ENCODE measurements at places on chromosomes 7 and 10.

DNA sequence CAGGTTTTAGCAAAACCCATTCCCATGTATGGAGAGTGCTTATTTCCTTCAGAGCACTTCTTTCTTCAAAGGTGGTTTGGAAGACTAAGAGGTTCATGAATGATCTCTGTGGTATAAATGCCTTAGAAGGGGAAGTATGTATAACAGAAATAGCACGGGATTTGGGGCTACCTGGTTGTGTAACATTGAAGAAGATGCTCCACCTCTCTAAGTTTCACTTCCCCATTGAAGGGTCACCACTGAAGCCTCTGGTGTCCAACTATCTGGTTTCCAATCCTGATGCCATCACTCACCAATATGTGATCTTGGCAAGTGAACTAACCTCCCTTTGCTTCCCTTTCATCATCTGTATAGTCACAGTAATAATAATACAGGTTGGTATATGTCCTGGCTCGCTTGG lies 37.2 kb downstream of the CYCS start:
- no peak for DNase-seq

GRCh38 chr7:2681929-2682799 lies 5.8 kb upstream of the AMZ1 start:
- no peak for DNase-seq

DNA sequence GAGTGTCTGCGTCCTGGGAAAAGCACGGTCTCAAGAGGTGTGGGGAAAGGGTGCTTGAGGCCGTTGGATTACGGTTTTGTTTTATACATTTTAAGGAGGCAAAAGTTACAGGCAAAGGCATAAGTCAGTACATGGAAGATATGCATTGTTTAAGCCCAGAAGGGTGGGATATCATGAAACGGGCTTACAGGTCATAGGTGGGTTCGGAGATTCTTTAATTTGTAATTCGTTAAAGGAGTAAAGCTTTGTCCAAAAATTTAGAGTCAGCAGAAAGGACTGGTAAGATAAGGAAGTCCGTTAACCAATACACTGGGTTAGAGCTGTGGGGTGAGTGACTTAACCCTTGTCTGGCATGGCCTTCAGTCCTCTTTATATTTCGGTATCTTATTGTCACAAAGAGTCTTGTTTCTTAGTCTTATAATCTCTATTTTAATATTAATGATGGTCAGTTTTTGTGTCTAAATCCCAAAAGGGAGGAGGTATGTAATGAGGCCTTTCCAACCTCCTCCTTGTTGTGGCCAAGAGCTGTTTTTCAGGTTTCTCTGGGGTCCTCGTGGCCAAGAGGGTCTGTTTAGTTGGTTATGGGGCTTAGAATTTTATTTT lies 12.7 kb downstream of the TSPAN14 start:
- DNase-seq = no peak

- no peak for DNase-seq
Observed at GRCh38 chr7:121156825-121157224, 168.3 kb downstream of the CPED1 start.

DNA sequence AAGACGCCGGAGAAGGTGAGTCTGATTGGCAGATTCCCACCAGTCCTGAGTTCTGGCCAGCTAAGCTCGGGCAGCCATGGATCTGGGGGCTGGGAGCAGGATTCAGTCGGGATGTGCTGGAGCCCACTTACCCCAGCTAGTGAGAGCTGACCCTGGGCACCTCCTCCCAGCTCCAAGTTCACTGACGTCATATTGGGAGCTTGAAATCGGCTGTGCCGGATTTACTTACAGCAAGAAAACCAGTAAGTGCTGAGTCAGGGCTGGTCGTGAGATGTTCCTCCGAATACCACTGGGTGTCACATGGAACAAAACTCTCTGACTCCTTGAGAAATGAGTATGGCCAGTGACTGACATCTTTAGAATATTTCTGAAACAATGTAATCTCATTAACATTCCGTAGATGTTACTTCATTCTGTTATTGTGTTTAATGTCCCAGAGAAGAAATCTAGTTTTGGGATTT lies 621.2 kb downstream of the SDK1 start:
- no peak for DNase-seq

DNA sequence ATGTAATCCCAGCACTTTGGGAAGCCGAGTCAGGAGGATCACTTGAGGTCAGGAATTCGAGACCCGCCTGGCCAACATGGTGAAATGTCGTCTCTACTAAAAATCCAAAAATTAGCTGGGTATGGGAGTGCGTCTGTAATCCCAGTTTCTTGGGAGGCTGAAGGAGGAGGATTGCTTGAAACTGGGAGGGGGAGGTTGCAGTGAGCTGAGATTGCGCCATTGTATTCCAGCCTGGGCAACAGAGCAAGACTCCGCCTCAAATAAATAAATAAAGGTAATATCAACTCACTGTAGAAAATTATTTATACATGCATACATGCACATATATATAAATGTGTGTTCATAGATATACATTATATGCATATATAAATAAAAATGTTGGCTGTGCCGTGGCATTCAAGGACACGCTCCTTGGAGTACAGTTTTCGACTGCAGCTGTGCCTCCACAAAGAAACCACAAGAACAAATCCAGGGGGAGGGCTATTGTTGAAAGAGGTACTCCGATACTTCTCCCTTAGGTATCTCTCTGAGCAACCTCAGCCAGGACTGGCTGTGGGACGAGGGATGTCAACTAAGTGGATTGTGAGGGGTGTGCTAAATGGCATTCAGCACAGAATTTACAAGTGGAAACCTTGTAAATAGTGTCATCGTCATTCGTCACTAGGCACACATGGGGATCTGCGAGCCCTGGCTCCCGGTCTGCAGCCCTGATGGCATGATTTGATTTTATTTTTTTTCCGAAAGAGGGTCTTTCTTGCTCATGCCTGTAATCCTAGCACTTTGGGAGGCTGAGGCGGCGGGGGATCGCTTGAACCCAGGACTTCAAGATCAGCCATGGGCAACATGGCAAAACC lies 49.3 kb downstream of the HIP1 start:
- DNase-seq = no peak

- no peak for DNase-seq
Observed at GRCh38 chr7:153852261-153852660, 199.9 kb upstream of the DPP6 start.

DNA sequence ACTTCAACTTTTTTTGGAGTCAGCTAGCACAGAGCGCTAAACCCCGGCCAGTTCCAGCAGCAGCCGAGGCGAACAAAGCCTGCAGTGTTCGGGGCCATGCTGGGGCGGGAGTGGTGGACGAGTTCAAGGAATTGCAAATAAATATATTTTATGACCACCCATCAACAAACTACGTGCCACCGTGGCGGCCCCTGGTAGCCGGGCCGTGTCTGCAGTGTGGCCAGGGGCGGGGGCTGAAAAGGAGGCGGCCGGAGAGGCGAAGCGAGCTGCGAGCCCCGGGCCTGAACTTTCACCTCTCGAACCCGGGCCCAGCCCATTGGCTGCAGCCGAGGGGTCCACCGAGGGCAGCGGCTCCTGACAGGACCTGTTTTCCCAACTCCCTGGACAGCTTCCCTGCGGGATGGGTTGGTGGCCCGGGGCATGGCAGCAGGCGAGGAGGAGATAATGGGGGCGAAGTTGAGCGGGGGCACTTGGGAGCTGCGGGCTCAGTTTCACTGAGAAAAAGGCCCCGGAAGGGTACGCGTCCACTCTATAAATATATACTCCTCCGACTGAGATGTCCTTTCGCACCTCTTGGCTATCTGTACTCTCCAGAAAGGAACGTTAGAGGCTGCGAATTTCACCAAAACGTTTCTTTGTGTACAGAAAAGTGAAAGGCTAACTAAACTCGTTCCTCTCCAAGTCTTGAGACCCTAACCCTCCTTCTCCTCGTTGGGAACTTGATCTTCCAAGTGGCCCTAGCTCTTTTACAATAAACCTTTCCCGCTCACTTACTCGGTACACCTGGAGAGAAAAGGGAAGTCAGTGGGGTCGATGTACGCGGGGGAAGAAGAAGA lies 164.6 kb upstream of the PPP1R3A start:
- DNase-seq = no peak

DNA sequence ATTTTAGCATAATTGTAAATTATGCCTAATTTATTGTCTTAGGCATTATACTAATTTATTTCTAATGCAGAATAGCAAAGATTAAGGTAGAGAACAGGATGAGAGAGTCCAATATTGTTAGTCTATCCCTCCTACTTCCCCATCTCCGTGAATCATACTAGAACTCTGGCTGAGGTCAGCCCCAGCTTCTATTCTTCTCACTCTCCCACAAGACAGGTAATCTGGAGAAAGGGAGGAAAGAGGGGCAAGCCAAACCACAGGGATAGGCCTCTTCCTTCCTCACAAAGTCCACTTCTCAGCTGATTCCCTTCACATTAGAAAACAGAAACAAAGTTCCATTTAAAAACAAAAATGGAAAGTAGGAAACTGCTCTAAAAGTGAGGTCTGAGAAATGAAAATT lies 117.5 kb upstream of the LAMB4 start:
- no peak for DNase-seq

- DNase-seq = no peak
Observed at GRCh38 chr7:51020944-51021343, 238.2 kb upstream of the GRB10 start.

GRCh38 chr7:80414331-80414730 lies 97.5 kb downstream of the GNAT3 start:
- no peak for DNase-seq

GRCh38 chr10:103856797-103857170 lies 1.4 kb upstream of the SH3PXD2A start:
- no peak for DNase-seq

DNA sequence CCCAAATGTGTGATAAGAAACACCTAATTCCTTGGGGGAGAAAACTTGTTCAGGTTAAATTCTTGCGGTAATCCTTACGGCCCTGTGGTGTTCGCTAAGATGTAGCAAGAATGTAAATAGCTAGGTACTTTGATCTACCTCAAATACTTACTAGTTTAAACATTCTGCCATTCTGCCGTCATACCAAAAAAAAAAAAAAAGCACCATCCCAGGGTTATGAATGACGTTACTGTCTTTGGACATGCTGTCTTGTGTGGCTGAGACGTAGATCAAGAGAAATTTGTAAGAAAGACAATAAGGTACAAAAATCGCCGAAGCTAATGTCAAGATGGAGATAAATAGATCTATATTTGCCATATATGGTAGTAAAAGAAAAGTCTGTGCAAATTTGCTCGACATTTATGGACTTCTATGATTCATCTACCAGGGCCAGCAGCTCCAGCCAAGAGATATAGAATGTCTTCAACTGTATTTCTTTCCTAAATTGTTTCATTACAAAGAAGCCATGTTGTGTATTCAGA lies 195.6 kb downstream of the CUX1 start:
- DNase-seq = no peak

DNA sequence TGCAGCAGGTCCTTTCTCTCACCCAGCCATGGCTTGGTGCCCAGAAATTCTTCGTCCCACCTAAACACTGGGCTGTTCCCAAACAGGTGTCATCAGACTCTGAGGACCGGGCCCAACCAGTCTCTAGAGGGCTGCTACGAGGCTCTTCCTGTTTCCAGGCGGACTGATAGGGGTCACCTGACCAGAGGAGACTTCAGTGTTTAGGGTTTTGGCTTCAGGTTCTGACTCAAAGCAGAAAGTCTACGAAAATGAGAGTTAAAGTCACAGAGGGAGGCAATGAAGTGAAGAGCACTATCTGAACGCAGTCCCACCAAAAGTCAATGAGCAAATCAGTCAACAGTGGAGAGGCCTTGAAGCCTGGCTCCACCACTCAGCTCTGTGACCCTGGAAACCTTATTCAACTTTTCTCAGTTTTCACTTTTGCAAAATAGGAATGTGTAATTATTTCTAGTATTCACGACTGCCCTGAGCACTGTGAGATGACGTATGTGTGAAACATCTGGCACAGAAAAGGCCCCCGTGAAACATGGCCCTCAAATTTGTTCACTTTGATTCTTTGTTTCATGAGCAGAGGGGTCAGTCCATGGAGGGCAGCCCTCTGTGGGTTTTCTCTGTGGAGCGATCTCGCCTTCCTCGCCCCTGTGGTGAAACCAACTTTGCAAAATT lies 189.9 kb upstream of the PDE1C start:
- DNase-seq = no peak

DNA sequence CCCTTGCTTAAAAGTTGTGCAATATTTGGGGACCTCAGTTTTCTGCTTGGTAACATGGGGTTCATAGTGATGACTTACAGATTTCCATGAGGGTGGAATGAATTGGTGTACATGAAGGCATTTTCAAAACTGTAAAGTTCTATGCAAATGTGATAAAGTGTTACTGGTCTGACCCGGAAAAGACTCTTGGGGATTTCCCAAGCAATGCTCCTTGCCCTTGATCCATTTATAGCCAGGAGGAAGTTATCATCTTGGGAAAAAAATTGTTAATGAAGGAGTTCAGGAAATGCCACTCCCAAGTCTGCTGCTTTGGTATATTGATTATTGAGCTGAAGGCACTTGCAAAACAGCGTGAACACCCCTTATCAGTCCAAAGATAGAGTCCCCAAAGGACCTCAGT lies 96.3 kb upstream of the ZPBP start:
- no peak for DNase-seq

DNA sequence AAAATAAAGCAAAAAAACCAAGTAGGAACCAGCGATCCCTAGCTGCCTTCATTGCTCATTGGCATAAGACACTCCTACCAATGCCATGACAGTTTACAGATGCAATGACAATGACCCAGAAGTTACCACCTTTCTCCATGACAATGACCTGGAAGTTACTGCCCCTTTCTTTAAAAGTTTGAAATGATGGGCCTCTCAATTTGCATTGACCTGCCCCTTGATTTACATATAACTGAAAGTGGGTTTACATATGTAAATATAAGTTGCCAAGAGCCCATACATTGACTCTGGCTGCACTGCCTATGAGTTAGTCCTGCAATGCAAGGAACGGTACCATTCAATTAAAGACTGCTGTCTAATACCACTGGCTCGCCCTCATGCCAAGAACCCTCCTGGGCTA lies 240.7 kb upstream of the LRRN3 start:
- DNase-seq = no peak

- no peak for DNase-seq
Observed at GRCh38 chr7:28104041-28104541, 76.5 kb downstream of the JAZF1 start.

DNA sequence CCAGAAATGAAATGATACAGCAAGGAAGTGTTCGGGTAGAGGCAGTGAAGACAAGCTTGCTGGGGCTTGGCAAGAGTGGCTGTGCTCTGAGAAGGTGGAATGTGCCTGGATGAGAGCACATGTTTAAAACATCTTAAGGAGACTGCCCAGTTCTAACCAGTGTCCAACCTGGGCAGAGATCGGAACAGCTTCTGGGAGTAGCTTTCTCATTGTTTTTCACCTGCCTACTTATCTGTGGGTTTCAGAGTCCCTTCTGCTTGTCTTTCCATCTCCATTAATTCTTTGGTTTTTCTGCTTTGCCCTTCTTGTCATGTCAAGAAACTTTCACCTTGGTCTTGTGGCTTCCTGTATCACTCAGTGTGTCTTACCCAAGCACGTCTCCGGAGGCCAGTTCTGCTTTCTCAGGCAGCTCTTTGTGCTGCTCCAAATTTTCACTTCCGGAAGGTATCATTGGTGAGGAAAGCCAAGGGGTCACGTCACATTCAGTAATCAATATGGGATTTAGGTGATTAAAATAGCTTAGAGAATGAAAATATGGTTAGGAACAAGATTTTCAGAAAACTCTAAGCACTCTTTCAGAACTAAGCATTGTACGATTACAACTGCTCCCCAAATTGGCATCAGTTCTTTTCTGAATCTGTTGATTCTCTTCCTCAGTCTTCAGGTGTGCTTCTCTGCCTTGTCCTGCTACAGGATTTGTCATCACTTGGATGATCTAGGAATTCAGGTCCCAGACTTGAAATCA lies 5.5 kb upstream of the LAMB4 start:
- DNase-seq = peak; percentile 13

- DNase-seq = no peak
Observed at GRCh38 chr7:66296001-66296521, 90.9 kb downstream of the TPST1 start.

- no peak for DNase-seq
Observed at GRCh38 chr10:43013065-43013464, 63.8 kb upstream of the RET start.

Measured in CD4-positive, alpha-beta T cell treated with Interleukin-4 for 1 hour (primary cell).